SJSA1 (cell line): ENCODE measurements at places on chromosomes 16 and 17. TPM values are rescaled to one million over a fixed set of nuclear protein-coding genes. Genes with fewer than 3 reads are reported as not detected.

GRCh38 chr16:52501746-52502145 lies 45.2 kb downstream of the TOX3 start:
- no peak for DNase-seq

- no peak for DNase-seq
Observed at GRCh38 chr17:76138234-76138895, 2.7 kb downstream of the FOXJ1 start.

XAF1 gene
- total RNA-seq: 13.4 and 19.9 TPM in 2 replicates

SLC6A2 gene
- total RNA-seq: not detected in 2 replicates

- no peak for DNase-seq
Observed at GRCh38 chr17:40025991-40026815, 11.0 kb downstream of the CSF3 start.

DNAAF8 gene
- 0.38 and 1.1 TPM in 2 replicates for total RNA-seq

DNA sequence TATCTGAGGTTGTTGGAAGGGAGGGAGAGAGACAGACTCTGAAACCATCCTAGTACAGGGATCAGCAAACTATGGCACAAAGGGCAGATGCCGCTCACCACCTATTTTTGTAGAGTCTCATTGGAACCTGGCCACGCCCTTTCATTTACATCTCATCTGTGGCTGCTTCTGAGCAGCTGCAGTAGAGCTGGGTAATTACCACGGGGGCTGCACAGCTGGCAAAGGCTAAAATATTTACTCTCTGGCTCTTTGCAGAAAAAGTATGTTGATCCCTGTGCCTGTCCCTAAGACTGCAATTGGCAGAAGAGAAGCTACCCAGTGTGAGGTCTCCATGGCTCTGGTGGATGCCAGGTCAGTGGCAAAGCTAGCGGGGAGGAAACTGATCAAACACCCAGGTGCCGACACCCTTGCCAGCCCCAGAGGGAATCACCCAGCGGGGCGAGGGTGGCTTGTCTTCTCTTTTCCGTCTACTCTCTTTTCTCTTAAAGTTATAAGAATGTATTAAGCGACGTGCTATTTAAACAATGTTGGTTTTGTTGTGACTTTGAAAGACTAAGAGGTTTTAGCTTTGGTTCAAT lies 14.0 kb downstream of the CEP295NL start:
- DNase-seq: no peak

ETV4 gene
- total RNA-seq: 7.2 and 16.8 TPM in 2 replicates

GRCh38 chr16:81492311-81492761 lies 47.7 kb downstream of the CMIP start:
- DNase-seq: no peak

- no peak for DNase-seq
Observed at GRCh38 chr17:2344528-2344927, 7.2 kb downstream of the SGSM2 start.

- no peak for DNase-seq
Observed at GRCh38 chr17:8273884-8274444, 14.5 kb upstream of the RANGRF start.

GRCh38 chr16:30054959-30055553 lies 10.5 kb upstream of the ALDOA start:
- DNase-seq: no peak
